ENCODE measurements at places on chromosomes 16 and 17.

DNA sequence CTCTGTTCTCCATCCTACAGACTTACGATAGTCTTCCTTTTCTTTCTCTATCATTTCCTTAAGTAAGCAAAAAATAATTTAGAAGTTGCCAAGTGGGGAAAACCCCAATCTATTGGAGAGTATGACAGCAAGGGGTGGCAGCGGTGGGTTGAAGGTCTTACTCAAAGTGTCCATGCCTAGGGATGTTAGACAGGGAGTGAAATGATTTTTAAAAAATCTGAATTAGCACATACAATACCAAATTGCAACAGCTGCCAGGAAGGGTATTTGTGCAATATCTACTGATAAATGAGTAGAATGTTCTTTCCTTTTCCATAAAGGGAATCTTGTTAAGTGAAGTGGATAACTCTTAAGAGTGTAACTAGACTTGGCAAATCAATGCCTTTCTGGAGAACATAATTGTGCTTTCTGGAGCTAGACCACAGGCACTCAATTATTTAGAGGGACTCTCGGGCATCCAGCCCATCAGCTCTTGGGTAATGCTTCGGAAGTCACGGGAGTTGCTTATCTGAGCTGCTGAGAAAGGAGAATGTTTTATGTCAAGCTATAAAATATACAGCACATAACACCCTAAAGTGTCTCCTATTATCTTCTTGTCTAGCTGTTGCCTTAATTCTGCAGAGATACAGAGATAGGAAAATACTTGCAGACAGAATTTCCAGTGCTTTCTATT lies 151.5 kb downstream of the KCNJ2 start:
- DNase-seq: no peak

DNA sequence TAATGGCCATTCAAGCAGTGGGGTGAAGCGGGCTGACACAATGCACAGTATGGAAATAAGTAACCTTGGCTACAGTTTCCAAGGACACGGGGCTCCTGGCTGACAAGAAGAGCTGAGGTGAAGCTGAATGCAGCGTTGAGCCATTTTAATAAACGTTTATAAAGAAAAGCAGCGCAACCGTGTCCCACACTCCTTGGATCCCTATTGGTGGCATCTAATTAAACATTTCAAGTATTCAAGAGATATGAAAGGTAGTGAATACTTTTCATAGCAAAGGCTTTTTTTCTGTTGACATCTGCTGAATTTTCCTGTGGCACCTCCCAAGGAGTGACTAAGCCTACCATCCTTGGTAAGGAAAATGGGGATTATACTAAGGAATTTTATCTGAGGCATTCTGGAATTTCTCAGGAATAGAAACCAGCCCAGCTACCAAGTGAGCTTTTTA lies 26.5 kb downstream of the DUSP14 start:
- DNase-seq: no peak

DNA sequence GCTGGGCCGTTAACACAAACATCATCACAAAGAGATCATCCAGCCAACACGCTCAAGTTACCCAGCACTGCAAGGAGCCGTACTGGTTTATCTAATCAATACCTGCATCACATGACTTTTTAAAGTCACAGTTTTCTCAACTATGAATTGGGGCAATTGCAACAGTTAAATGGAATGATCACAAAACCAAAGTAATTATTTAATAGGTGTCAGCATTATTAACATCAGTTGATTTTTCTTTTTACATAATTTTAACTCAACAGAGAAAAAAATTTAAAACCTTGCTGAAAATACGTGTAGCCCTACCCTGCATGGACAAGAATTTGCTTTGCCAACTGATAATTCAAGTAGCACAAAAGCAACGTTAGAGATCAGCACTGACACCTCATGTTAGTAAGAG lies 95.7 kb upstream of the SOX9 start:
- no peak for DNase-seq

DNA sequence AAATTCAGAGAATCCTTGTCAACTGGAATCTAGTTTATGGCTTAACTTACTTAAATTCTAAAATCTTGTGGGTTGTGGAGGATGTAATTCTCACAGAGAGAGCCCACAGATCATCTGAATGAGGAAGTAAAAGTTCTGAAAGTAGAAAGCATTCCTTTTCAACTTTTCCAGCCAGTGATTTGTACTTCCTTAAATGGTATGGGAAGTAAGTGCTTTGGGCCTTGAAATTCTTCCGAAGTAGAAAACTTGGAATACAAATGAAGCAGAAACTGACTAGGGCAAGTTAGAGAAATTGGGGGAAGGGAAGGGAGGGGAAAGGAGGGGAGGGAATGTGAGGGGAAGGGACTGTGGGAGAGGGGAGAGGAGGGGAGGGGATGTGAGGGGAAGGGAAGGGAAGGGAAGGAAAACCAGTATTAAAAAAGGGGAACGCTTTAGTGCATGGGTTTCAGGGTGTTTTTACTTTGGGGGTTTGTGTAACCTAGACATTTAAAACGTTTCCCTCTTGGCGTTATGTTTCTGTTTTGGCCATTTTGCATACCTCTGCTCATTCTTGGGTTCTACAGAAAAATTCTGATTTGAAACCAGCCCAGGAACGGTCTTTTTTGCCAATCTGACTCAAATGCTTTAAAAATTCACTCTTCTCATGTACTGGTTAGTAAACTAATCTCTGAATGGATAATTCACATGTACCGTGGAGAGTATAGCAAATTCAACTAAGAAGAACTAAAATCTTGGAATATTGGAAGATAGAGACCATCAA lies 15.5 kb upstream of the SNTB2 start:
- DNase-seq: no peak

GRCh38 chr17:79461041-79461440 lies 149.8 kb downstream of the RBFOX3 start:
- DNase-seq: no peak

- DNase-seq: no peak
Observed at GRCh38 chr16:20727181-20727580, 14.4 kb downstream of the THUMPD1 start.

GRCh38 chr16:2468233-2468724 lies 2.8 kb upstream of the NTN3 start:
- DNase-seq: no peak

GRCh38 chr17:76296186-76296585 lies 11.9 kb downstream of the QRICH2 start:
- DNase-seq: no peak

- DNase-seq: no peak
Observed at GRCh38 chr17:16001226-16001897, 1.7 kb downstream of the TTC19 start.

All from activated CD8-positive, alpha-beta memory T cell treated with anti-CD3 and anti-CD28 coated beads, Interleukin-2, amount 50 U/mL, for 48 hours (primary cell).